ENCODE measurements at places on chromosomes 11 and 22.
A peak's percentile ranks its signal among the peaks of the same experiment; 100 is the strongest.

- no peak for DNase-seq
These were observed 2.5 kb downstream of the DERL3 start for GRCh38 chr22:23836281-23836680.

- no peak for DNase-seq
These were observed 14.1 kb downstream of the SPATA19 start for GRCh38 chr11:133830931-133831907.

DNA sequence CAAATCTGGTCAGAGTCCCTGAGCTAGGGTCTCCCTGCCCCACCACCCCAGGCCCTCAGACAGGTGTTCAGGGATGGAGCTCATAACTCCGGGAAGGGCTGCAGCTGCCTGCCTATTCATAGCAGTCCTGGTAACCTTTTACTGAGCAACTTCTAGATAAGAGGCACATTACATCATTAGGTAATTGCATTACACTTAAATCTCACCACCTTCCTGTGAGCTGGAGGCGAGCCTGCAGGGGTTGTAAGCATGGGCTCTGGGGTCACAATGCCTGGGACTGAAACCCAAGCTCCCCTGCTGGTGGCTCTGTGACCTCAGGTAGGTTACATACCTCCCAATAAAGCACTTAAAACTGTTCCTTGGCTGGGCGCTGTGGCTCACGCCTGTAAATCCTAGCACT is 22.5 kb downstream of the TP53I11 start:
- DNase-seq = no peak

DNA sequence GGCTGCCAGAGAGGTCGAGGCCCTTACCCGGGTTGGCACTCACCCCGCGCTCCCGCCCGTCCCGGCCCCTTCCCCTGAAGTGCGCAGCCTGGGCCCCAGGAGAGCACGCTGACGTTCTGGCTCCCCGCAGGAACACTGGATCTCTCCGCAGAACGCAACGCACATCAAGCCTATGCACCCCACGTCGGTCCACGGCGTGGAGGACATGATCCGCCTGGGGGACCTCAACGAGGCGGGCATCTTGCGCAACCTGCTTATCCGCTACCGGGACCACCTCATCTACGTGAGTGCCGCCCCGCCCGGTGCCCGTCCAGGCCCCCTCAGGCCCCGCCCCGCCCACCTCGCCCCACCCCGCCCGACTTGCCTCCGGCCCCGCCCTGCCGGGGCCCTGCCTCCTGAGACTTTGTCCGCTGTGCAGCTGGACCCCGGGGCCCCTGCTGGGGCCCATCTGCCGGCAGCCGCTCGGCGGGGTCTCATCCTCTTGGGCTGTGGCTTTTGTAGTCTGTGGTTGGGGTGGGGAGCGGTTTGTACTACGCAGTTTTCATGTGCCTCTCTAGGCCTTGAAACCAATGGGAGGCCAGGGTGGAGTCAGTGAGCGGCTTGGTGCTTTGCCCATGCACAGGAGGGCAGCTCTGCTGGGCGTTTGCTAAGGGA is 19.7 kb downstream of the MYO7A start:
- peak; percentile 51 for DNase-seq

DNA sequence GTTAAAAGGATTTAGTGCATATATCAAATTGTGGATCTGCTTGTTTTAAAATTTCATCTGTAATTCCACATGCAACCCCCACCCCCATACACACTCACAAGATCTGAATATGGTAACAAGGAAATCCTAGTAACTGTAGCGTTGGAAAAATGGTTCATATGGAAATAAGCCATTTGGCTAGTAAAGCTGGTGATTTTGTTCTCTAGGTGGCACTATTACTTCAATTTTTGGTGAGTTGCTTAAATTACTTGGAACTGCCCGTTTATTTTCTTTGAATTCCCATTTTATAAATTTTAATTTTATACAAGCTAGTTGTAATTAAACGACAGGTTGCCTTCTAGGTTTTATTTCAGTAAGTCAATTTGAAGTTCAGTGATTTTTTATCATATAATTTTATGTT is 5.3 kb downstream of the BDNF start:
- DNase-seq = no peak

- no peak for DNase-seq
These were observed 10.8 kb downstream of the SRRD start for GRCh38 chr22:26494506-26494905.

- DNase-seq = no peak
These were observed 28.8 kb upstream of the CHORDC1 start for GRCh38 chr11:90251599-90251998.

GRCh38 chr11:74783241-74783871 is 34.7 kb downstream of the RNF169 start:
- DNase-seq = no peak

- DNase-seq = no peak
These were observed 120.7 kb upstream of the VPREB1 start for GRCh38 chr22:22123960-22124278.

DNA sequence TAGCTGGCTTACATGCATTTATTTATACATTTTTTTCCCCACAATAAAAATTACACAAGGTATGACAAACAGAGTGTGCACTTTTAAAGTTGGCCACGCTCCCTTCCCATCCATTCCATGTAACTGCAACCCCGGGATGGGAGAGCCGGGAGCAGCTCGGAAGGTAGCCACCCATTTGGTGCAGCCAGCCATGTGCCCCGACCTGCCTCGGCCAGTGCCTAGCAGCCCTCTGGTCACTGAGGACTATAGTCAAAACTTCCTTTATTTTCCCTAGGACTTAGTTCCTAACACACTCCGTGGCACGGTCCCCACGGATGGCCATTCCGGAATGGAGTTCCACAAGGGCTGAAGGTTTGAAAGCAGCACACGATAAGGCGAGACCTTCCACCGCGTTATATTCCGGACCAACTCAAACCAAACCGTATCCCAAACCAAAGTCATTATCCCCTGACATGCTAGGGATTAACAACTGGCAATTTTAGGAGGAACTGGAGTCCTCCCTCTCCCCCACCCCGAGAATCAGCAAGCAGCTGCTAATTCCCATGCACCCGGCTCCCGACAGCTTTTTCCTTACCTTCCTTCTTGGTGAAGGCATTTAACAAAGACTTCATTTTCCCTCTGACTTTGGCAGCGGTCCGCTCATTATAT is 426.4 kb downstream of the SHANK2 start:
- no peak for DNase-seq

GRCh38 chr11:8408151-8408941 is 144.7 kb upstream of the LMO1 start:
- no peak for DNase-seq

GRCh38 chr11:116871248-116871647 is 33.8 kb upstream of the APOA1 start:
- no peak for DNase-seq

GRCh38 chr22:18950141-18950540 is 14.0 kb upstream of the PRODH start:
- DNase-seq = no peak

DNA sequence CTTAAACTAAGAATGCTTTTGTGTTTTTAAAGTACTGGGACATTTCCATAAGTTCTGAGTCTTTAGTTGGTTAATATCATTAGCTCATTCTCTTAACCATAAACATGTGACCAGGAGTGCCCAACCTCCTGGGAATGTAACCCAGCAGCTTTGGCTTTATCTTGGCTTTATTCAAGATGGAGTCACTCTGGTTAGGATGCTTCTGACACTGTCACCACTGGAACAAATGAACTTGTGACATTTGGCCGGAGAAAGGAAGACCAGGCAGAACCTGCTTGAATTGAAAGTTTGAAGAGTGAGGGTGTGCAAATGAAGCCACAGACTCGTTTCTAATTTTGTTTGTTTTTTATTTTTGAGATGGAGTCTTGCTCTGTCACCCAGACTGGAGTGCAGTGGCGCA is 54.6 kb downstream of the OSBP2 start:
- no peak for DNase-seq

DNA sequence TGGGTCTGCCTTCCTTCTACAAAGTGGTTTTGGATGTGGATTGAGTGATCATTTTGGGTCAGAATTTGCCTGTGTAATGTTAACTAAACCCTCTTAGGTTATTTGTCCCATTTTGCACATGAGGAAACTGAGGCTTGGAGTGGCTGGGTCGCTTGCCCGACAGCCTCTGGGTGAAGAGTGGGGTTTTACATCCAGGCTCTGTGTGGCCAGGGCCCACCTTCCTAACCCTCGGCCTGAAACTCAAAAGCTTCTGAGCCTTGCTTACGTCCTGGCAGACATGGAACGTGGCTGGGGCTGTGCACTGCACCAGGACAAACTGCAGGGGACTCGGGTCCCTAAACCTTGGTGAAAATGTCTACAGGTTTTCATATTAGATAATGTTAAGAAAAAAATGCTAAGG is 542.4 kb downstream of the TBC1D22A start:
- no peak for DNase-seq

DNA sequence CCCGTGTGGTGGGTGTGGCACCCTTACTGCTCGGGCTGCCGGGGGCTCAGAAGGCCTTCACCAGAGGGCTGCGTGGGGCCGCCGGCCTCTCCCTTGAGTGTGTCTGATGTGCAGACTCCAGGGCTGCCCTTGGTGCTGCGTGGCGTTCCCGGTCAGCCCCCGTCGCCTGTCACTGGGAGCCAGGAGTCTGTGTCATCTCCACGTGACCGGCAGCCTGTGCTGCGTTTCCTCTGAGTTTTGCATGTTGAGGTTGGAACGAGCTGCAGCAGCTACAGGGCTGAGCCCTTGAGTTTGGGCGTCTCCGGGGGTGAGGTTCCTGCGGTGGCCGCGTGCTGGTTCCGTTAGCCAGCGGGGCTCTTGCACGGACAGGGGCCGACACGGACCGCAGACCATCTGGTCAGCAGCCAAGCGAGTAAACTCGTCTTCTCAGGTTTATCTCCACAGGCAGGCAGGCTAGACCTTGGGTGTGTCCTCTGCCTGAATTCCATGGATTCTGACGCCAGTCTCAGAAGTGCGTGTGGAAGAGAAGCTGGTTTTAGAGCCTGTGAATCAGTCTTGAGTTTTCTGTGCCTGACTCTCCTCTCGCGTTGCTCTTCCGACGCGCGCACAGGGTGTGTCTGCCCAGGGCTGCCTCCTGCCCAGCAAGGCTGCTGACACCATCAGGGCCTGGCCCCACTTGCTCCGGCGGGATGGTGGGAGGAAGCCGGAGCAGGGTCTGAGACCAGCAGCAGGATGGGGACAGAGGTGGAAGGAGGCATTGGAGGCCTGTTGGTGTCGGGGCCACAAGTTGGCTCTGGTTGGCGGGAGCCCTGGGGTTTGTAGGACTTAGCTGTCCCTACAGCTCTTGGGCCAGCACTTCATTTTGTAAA is 10.5 kb downstream of the PTDSS2 start:
- DNase-seq = no peak
